NCI-H1694 treated with DMSO at 0.1 percent for 48 hours (cell line): ENCODE measurements at places on chromosomes 16 and 17.

DNA sequence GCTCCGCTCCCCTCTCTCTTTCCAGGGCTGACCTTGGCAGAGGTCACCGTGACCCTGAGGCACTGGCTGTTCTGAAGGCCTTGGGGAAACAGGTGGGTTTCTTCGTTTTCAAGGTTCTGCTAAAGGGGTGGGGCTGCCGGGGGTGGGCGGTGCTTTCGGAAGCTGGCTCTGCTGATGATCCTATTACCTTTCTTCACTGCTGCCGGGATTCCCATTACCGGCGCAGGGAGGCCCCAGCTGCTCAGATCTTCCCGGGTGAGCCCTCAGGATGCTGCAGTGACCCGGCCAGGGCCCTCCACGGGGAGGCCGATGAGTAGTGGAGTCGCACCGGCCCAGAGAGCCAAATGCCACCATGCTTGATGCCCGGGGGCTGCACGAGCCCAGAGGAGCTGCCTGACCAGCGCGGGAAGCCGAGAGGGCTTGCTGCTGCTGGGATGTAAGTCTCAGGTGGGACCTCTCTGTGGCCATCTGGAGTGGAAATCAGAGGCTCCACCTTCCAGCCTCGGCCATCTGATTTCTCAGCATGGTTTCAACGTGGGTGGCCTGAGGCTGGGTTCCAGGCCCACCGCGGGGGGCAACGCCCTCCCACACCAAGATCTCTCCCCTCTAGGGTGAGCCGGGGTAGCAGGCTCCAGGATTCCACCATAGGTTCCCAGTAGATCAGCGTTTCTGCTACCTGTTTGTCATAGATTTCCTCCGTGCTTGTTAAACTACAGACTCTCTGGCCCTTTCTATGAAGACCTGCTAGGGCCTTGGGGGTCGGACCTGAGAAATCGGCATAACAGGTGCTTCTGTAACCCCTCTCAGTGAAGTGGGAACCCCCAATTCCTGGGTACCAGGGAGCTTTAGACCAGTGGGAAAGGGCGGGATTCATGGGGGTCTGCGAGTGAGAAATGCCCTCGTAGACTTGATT is 21.6 kb upstream of the ADCY7 start:
- DNase-seq: no peak

DNA sequence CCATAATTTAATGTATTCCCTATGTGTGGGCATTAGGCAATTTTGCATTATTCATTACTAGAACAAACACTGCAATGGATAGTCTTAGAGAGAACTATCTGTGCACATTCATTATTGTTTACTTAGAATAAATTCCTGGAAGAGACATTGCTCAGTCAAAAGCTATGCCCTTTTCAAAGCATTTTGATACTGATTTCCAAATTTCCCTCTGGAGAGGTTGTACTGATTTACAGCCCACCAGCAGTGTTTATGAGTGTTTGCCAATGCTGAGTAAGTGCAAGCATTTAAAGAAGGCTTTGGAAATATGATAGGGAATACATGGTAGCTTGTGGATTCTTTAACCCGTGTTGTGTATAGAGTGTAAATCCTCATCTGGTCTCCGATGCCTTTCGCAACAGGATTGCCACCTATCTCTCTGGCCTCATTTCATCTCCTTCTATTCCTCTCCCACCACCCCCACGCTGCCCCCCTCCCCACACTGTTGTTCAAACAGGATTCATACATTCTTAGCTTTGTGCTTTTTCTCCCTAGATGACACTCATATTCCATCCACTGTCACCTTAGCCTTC is 33.4 kb upstream of the MMD start:
- no peak for DNase-seq

GRCh38 chr17:65158041-65158440 is 20.9 kb downstream of the RGS9 start:
- DNase-seq: no peak

DNA sequence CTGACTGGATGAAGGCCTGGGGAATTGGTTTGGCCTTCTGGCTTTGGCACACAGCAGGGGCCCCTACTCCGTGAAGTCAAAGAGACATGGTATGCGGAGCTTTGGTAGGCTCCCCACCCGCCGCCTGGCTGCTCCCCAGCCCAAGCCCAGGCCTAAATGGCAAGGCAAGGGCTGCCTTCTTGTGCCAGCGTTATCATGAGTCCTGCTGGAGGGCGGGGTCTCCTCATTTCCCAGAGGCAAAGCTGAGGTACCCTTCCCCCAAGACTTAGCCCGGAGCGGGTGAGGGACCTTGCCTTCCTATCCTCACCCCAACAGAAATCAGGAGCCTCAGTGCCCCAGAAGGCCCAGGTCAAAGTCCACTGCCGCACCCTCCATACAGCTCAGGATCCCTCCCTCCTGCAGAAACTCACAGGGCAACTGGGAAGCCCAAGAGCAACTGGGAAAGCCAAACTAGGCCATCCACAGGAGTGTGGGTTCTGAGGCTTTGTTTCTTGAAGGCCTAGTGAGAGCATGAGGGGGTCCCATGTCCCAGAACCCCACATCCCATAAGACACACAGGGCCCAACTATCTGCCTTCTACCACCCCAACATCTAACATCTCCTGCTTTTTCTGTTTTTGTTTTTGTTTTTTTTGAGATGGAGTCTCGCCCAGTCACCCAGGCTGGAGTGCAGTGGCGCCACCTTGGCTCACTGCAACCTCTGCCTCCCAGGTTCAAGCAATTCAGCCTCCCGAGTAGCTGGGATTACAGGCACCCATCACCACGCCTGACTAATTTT is 9.3 kb downstream of the PGAP3 start:
- no peak for DNase-seq

DNA sequence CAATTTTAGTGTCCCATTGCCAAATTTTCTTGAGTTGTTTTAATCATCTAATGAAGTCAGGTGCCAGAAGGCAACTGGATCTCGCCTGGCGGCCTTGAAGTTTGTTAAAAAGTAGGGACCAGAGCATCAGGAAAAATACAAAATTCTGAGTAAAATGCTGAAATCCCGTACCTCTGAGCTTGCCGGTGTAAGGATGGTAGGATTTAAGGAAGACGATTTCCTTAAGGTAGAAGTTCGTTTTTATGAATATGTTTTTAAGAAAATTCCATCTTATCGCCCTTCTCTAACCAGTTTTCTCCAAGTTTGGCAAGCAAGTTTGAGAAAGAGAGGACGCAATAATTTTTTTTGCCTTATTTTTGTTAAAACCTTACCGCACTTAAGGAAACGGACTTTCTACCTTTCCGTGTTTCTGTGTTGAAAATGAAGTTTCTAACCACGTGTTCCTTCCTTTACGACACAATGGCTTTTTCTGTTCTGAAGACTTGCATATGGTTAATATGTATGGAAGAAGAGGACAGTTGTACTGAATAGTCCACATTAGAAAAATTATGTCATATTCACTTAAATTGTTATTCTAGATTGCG is 748 bp downstream of the ATF7IP2 start:
- no peak for DNase-seq
